ENCODE measurements at places on chromosomes 5 and 9.

- no peak for DNase-seq
Measured at GRCh38 chr9:129946246-129946995, 96.6 kb downstream of the FNBP1 start.

DNA sequence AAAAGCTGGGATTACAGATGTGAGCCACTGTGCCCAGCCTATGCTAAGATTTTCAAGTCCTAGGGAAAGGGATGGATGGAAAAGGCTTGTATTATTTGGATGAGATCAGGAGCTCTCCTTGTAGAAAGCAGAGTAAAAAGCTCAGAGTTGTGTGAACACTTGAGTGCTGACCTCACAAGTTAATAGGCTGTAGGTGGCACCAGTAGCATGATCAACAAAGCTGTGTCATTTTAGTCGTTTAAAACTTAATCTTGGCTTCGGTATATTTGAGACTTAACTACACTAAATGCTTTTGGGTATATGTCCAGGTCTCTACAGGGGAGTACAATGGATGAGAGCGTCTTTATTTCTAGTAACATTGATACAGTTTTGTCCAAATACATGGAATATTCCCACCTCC is 264.2 kb downstream of the TMEM38B start:
- DNase-seq, result no peak

- no peak for DNase-seq
Measured at GRCh38 chr9:134750450-134751155, 109.0 kb downstream of the COL5A1 start.

DNA sequence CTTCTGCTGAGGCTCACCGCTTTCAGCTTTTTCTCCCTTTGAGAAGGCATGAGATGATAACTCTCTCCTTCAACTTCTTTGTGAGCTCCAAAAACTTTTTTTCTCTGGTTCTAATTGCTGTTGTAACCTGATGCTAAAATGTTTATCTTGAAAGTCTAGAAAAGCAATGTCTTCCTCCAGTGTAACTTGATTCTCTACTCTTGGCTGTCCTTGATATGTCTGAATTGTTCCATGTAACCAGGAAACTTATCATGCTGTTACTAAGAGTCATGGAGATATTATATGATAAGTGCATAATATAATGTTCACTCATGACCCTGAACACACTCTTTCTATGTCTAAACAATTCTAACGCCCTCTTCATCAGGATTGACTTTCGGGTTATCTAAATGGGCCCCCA is 128.0 kb upstream of the ABCA1 start:
- DNase-seq, result no peak

- no peak for DNase-seq
Measured at GRCh38 chr5:168601972-168602371, 22.8 kb upstream of the PANK3 start.

GRCh38 chr5:143041461-143041860 is 271.3 kb downstream of the ARHGAP26 start:
- no peak for DNase-seq

DNA sequence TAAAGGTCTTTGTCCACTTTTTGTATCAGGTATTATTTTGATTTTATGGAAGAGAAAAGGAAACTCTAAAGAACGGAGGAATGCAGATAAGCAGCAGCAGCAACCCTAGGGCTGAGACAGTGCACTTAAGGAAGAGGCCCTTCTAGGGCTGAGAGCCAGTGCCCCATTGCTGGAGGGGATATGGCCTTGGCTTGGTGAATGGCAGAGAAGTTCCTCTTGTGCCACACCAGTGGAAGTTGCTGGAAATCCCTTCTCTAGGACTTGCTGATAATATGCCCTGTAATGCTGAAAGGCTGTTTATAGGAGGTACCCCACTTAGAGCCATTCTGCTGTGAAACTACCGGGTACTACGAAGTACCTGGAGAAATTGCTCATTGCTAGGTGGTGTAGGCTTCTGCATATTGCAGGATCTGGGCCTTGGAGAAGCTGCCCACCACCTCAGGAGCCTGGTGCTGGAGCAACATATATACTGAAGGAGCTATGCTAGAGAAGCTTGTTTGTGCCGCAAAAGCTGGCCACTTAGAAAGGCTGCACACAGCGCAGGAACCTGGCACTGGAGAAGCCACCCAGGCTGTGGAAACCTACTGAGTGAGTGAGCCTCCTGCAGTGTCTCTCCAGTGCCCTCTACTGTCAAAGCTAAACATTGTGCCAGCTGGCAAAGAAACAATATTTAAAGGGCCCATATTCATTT is 9.6 kb upstream of the UBTD2 start:
- DNase-seq, result peak; percentile 57

DNA sequence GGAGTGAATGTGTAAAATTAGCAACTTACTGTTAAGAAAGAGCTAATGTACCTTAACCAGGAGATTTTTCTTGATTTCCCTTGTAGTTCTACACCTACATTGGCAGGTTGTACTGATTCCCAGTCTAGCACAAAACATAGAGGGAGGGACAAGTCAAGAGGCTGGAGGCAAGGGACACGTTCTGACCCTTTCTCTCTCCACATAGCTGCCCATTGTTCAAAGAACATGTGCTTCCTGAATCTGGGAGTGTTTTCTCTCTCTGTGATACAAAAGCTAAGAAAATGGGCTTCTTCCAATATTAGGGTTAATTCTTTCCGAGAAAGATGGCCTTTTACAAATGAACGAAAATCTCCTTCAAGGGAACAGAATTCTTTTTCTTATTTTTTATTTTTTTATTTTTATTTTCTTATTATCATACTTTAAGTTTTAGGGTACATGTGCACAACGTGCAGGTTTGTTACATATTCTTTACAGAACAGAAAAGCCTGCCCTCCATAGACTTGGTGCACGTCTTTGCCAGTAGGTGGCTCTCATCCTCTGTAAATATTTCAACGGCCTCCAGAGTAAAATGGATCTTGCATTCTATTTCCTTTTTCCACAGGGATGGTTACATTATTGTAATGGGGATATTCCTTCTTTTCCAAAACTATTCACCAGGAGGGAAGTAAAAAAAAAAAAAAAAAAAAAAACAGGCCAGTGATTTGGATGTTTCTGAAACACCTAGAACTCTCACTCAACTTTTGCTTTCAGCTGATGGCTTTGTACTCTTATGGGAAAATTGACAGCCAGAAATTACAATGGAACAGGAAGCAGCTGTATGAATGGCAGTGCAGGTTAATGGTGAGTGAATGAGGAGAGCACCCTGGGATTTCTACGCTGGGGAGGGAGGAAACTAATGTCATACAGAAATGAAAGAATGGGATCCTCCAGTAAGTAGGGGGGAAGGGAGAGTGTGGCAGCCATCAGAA is 13.1 kb upstream of the IFNA5 start:
- peak; percentile 38 for DNase-seq

GRCh38 chr5:6686915-6687409 is 26.3 kb upstream of the TENT4A start:
- DNase-seq, result peak; percentile 66

- DNase-seq, result no peak
Measured at GRCh38 chr5:173954671-173955521, 34.1 kb upstream of the C5orf47 start.

GRCh38 chr5:151196556-151197290 is 27.2 kb downstream of the CCDC69 start:
- DNase-seq, result no peak

- DNase-seq, result no peak
Measured at GRCh38 chr5:177339107-177339638, 12.3 kb downstream of the LMAN2 start.
